ENCODE measurements at places on chromosomes 1 and 21.
A peak's percentile ranks its signal among the peaks of the same experiment; 100 is the strongest.

DNA sequence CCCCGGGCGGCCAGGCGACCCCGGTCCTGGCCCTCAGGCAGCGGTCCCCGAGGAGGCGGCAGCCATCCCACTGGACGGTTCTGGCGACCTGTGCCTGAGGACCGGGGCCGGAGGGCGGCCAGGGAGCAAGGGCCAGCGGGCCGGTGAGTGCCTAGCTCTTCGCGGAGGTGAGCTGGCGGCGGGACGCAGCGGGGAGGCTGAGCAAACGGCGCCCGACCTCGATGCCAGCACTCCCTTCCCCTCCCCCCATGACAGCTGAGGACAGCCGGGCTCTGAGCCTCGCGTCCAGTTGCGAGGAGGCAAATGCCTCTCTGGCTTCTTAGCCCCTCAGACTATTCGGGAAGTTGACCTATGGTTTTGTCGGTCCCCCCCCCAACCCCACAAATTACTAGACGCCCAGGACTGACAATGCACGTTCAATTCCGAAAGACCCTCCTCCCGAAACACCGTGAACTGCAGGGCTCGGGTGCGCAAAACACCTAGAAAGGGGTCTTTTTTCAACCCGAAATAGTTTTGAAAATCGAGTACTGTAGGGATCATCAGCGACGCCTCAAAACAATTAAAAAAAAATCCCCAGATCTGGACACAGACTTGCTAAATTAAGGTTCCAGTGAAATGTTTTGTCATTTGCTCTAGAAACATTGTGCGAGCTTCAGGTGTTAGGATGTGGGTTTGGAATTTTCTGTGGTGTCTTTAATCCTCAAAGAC, 8.3 kb downstream of the CDKN2C start:
- peak; percentile 41 for DNase-seq

DNA sequence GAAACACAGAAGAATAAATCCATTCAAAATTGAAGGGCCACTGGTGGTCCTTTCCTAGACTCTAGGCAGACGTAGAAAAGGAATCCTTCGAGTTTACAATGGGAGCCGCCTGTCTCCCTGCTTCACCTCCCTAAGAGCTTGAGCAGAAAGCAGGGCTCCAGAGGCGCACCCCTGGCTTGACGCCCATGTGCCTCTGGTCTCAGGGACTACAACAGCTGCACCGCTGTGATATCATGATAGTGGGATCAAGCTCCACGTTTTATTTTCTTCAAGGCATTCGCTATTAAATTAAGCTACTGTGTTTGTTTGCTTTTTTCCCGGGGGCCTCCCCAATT, 403 bp upstream of the C1orf122 start:
- DNase-seq = no peak

- DNase-seq = no peak
Measured at GRCh38 chr1:209704584-209704983, at the start of gene HSD11B1. Gene HSD11B1, plus strand, starts transcription at chr1:209704846. Its CDS starts 97 bp downstream, at chr1:209704943.

DNA sequence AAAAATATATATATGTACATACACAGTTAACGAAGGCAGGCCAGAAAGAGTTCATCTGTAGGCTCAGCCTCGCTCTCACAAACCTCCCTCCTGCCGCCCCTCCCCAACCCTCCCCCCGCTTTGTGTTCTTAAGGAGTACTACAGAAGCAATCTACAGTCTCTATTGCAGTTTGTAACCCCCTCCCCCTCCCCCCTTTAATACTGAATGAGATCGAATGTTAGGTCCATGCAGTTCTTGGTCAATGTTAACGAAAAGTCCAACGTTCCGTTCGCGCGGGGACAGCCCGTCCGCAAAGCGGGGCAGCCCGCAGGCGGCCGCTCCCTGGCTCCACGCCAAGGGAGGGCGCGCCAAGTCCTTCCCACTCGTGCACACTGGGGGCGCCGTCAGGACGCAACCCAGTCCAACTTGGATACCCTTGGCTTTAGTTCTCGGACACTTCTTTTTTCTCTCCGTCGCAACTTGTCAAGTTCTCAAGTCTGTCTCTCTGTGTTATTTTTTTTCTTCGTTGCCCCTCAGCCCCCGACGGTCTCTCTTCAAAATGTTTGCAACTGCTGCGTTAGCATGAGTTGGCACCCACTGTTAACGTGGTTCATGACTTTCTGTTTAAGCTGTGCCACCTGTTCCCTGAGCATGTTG, 2.2 kb downstream of the JUN start:
- peak; percentile 43 for DNase-seq

- DNase-seq = no peak
Measured at GRCh38 chr1:203128716-203129500, 1.4 kb downstream of the ADORA1 start.

DNA sequence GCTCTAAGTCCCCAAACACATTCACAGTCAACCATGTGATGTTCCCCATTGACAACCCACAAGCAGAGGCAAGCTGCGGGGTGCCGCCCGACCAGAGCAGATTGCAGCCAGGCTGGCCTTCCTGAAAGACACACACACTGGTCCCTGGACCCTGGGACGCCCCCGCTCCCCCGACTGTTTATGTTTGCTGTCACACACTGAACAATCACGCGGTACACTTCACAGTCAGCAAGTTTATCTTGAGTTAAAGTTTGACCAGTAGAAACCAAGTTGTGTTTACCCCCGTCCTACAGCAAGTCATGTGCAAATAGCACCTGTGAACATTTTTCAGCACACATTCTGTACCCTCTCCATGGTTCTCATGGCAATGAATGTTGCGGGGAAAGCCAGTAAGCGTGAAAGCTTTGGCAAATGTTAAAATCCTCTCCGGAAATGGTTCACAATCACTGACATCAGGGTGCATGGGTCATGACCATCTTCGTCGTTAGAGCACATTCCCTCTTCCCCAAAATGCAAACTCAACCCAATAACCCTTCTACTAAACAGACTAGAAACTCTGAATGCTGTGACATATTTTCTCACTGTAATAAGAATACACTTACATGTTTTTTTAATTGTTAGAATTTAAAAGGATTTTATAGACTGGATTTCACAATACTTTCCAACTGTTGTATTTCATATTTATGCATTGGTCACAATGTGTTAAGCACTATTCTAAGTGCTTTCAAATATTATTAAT, 33.3 kb upstream of the IRF2BP2 start:
- no peak for DNase-seq

DNA sequence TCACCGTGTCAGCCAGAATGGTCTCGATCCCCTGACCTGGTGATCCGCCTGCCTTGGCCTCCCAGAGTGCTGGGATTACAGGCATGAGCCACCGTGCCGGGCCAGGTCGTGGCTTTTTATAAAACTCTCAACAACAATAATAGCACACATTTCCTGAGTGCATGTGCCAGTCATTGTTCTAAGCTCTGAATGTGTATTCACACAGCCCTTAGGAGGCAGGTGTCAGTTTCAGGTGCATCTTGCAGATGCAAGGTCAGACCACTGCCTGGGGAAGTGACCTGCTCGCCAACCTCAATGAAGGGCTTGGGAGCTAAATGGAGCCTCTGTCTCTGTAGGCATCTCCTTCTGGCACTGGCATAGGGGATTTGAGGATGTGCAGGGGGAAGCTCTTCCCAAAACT, 1.6 kb upstream of the LEFTY2 start:
- no peak for DNase-seq

GRCh38 chr1:53543130-53543777, 84.1 kb downstream of the DMRTB1 start:
- no peak for DNase-seq

- peak; percentile 29 for DNase-seq
Measured at GRCh38 chr1:152003846-152004442, 10.3 kb upstream of the S100A10 start.

DNA sequence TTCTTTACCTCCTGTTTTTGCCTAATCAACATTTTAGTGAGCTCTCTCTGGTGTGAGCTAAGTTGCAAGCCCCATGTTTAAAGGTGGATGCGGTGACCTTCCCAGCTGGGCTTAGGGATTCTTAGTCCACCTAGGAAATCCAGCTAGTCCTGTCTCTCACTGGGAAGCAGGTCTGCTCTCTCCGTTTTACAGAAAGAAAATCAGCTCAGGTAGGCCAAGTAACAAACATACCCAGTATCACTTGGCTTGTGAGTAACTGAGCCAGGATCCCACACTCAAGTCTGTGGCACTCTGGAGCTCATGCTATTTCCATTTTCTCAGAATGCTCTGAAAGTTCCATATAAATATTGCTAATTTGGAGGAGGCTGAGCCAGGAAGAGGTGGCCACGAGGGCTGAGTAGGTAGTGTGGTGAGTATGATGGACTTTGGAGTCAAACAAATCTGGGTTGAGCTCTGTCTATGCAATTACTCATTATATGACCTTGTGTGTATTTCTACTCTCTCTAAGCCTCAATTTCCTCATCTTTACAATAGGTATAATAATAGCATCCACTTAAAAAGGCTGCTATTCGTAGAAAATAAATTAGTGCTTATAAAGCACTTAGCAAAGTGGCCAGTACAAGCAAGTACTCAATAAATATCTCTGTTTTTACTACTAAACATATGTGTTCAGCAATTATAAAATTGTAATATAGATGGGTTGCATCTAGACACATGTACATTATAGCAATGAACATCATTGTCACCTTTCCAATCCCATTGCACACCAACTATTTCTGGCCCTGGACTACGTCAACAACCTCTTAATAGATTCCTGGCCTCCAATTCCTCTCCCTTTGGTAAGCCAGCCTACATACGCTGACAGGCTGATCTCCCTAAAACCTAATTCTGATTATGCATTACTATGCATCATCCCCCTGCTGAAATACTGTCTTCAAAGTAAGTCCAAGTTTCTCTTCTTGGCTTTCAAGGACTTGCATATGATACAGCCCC, 32.7 kb upstream of the DHCR24 start:
- DNase-seq = no peak

- no peak for DNase-seq
Measured at GRCh38 chr1:30445449-30445848, 277.9 kb downstream of the MATN1 start.

- DNase-seq = no peak
Measured at GRCh38 chr1:32877211-32878110, 6.7 kb upstream of the FNDC5 start.

All from NCI-H526 (cell line).